Epithelial cell of proximal tubule (primary cell): ENCODE measurements at places on chromosomes 5 and 9. TPM values are rescaled to one million over a fixed set of nuclear protein-coding genes. Genes with fewer than 3 reads are reported as not detected.

NR6A1 gene
- 1.1 and 2.0 TPM in 2 replicates for total RNA-seq

MARCHF3 gene
- 2.4 and 5.0 TPM in 2 replicates for total RNA-seq

FGD3 gene
- total RNA-seq: 0.14 and 0.58 TPM in 2 replicates

AHRR gene
- total RNA-seq: 0.29 and 0.65 TPM in 2 replicates

DNA sequence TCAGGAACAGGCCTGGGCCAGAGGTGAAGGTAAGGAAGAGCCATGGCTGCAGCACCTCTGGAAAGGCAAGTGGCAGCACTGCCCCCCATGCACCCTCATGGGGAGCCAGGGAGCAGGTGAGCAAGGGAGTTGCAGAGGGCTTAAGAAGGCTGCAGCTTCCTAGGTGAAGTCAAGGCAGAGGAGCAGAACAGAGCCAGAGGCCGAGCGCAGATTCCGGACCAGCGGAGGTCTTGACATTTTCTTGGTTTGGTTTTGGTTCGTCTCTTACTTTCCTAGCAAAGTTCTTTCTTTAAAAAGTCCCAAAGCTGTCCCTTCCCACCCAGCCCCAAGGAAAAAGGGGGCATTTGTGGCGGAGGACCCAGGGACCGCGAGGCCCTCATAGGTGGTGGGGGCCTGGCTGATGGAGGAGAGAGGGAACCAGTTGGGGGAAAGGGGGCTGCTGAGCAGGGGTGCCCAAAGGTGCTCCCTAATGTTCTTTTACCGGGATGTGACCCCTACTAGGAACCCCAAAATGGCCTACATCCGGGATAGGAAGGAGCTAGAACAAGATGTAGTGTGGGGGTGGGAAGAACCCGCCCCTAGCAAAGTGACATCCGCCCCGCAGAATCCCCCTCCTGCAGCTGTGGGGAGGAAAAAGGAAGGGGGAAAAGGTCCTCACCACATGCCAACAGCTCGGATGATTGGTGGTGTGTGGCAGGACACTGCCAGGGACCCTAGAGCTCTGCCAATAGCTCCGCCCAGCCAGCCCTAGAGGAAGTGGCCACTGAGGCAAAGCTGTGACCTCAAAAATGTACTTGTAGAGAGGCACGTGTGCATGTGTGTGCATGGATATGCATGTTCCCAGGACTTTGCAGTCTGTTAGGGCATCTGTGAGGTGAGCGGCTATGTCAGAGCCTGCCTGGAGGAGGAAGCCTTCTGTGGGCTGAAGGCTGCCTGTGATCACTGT lies 914 bp upstream of the CD72 start:
- DNase-seq: no peak

DNA sequence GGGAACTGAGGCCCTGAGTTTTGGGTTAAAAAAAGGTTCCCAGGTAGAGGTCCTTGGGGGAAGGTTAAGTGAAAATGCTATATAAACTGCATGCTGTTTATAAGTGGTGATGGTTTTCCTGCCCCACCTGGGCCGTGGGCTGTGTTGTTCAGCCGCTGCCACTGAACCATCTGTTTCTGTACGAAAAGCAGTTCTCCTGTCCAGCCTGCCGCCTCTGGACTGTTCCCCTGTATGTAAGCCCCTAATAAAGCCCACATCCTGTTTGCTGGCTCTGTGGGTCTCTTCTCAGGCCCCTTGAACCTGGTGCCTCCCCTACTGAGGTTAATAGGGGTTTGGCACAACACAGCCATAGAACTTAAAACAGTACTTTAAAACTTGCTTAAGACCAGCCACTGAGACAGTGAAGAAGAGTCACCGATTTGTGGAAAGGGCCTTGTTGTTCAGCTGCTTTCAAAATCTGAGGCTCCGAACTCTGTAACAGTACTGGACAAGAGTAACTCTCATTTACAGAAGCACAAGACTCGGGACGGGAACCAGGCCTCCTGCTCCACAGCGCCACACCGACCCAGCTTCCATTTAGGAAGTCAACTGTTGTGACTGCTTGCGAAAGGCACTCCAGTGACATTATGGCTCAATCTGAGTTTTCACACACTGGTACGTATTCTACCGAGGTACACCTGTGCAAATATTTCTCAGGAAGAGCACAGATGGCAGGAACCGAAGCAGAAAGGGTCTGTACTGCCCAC lies 192.5 kb downstream of the CDK5RAP2 start:
- DNase-seq: no peak

- DNase-seq: no peak
Observed at GRCh38 chr5:32174011-32174870, at the start of gene GOLPH3. Gene GOLPH3 (minus strand): TSS chr5:32174319. CDS start chr5:32174034, 285 bp downstream.

DNA sequence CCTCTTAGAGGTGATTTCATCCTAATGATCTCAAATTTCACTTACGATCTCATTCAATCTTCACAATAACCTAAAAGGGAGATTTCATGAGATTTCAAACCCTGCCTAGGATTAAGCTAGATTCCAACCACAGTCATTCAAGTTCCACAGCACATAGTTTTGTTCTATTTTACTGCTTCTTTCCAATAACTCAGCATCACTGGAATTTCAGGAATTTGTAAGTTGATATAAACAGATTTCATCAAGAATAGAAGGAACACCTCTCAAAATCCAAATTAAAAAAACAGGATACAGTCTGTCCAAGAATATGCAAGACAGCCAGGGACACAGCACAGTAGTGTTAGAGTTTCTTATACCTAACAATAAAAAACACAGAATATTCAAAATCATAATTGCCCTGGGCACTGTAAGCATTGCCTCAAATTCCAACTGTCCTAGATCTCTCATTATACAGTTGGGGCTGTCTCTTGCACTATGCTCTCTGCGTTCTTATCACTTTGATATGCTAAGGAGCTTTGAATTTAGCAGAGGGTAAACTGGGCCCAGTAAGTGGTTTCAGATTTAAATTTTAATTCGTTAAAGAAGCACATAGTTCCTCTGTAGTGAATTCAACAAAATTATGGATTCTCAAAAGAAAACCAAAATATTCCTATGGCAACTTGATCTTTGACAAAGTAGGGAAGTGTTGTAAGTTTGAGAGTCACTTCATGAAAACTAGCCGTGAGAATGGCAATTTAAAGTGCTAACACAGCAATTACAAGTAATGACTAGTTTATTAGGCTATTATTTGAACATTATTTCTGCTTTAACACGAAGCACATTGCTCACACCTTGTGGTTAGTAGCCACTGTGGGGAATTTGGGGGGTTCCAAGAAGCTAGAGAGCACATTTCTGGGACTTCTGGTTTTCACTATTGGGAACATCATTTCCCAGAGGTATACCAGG lies 478.6 kb upstream of the C9orf72 start:
- no peak for DNase-seq

GRCh38 chr9:12935714-12936113 lies 160.9 kb downstream of the LURAP1L start:
- DNase-seq: no peak

DNA sequence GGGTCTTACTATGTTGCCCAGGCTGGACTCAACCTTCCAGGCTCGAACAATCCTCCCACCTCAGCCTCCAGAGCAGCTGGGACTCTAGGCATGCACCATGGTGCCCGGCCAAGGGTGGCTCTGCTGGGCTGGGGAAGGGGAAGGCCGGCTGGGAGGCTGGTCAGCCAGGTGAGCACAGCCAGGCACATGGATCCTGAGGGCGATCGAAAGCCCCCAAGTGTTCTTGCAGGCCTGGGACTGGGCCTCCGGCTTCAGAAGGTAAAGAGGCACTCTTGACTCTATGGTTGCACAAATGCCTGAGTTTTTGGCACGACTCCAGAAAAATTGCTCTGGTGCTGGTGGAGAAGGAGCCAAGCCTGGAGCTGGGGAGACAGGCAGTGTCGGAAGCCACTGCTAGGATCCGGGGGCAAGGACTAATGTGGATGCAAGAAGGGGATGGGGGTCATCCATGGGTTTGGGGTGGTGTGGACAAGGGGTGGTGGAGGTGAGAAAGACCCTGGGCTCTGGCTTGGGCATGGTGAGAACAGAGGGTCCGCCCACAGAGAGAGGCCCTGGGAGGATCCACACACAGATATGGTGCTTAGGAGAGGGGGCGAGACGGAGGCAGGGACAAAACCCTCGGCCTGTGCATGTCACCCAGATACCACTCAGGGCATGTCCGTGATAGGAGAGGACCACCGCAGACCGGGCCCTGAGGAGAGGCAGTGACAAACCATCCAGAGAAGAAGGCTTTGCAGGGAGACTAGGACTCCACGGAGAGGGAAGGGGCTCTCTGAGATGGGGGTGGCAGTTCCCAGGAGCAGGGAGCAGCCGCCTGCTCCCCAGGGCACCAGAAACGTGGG lies 51.1 kb upstream of the COL5A1 start:
- no peak for DNase-seq

DNA sequence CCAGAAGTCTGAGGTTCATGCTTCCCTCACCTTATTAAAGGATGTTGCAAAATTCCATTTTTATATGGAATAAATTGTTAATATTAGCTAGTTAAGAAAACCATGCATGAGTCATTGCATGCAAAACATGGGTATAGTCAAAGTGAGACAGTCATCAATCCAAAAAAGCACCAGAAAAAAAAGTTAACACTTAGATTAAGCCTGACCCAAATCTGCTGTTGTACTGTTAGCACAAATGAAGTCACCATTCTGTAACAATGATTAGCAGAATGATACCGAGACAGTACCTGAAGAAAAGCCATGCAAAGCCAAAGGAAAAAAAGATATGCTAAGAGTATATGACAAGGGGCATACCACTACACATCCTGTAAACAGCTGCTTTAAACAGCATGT lies 49.5 kb downstream of the PKD2L2 start:
- no peak for DNase-seq

DNA sequence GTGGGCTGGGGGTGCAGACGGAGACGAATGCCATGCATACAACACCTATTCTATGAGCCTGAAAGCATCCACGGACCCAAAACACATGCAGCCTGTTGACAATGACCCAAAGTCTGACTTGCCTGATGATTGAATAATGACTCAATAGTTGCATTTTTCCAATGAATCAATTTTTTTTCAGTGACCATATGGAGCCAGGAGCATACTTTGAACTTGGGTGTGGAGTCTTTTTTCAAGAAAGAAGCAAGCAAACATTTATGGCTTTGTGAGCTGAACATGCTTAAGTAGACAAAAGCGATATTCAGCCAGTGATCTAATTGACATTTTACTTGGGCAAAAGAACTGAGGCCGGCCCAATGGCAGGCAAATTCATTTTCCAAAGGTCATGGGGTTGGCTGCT lies 283.9 kb upstream of the PANK3 start:
- no peak for DNase-seq

GRCh38 chr5:125149527-125149926 lies 403.1 kb upstream of the ZNF608 start:
- no peak for DNase-seq

DNA sequence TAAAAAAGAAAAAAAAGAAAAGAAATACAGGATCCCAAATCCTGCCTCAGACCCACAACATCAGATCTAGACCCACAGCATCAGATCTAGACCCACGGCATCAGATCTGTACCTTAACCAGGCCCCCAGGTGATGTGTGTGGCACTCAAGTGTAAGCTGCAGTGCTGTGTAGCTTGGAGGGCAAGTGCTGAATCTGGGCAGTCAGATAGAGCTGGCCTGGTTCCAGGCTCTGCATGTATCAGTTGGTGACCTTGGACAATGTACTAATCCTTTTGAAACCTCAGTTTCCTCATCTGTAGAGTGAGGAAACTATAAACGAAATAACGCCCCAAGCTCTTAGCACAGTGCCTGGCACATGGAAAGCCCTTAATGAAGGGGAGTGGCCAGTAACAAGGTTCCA lies 16.7 kb downstream of the COL15A1 start:
- no peak for DNase-seq

- peak; percentile 67 for DNase-seq
Observed at GRCh38 chr5:65062469-65063083, 293.8 kb downstream of the CWC27 start.

DNA sequence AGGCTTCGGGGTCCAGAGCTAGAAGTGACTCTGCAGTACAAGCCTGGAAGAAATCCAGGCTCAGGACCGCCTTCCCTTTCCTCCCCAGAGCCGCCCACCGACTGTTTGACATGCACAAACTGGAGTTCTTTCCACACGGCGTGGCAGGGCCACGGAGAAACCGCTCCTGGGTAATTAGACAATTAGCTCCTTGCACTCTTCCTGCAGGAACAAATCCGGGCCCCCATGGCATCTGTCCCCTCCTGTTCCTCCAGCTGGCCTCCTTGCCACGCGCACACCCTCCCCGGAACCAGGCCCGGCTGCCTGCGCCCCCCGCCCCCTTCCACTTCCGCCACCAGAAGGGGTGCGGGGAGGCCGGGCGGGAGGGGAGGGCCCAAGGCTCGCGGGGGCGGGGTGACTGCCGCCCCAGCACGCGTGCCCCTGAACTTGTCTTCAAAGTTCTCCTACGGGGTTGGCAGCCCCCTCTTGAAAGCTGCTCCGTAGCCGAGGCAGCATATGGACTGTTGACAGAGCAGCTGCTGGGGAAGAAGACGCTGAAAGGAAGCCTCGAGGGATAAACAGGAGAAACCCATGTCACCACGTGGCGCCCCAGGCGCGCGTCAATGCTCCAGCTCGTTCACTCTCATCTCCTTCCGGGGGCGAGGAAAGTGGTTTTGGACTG lies 74.3 kb downstream of the SEC61B start:
- DNase-seq: no peak

GRCh38 chr9:76369583-76369982 lies 24.6 kb downstream of the RFK start:
- DNase-seq: peak; percentile 76
